ENCODE measurements at places on chromosomes 11 and 22.

GRCh38 chr11:110261195-110262071, 35.0 kb downstream of the RDX start:
- DNase-seq = no peak

DNA sequence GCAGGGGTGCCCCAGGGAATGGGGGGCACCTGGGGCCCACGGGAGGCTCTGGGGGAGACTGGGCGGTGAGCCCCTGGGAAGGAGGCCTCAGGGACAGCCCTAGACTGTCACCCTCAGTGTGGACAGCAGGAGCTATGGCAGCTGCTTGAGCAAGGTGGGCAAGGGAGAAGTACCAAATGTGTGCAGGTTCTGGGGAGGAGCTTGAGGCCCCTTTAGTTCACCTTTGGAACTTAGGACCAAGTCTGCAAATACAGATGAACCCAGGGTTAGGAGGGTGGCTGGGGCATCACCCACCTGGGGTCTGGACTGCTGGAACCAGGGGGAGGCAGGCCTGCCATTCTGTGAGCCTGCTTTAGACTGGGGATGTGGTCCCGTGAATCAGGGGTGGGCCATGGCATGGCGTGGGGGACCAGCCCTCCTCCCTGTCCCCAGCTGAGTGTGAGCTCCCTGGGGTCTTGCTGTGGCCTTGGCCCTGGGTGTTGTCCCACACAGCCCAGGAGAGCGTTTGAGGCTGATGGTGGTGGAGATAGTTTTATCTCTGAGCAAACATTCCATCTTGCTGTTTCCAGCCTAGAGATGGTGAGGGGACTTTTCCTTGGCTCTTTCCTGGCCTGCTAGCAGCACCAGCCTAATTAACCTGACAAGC, 122.3 kb downstream of the KCNQ1 start:
- no peak for DNase-seq

- DNase-seq = no peak
Measured at GRCh38 chr11:22461626-22462025, 123.4 kb downstream of the SLC17A6 start.

GRCh38 chr11:103257360-103257759, 148.1 kb downstream of the DYNC2H1 start:
- no peak for DNase-seq

- no peak for DNase-seq
Measured at GRCh38 chr11:88292171-88292843, 45.2 kb downstream of the CTSC start.

GRCh38 chr11:11020747-11021149, 162.9 kb upstream of the ZBED5 start:
- no peak for DNase-seq

DNA sequence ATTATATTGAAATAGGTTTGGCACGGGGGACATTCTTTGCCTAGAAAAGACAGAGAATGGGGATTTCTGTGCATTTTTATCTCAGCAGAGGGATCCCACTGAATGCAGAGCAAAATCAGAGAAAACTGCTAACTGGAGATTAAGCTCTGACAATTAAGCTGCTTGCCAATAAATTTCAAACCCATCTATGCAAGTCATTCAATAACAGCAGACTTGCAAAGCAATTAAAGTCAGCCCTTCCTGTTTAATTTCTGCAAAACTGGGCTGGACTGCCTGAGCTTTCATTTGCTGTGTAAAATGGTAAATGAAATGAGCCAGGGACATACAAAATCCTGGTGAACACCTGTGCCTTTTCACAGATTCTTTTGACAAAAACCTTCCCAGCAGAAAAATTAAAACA, 1273.9 kb upstream of the CNTN5 start:
- no peak for DNase-seq

DNA sequence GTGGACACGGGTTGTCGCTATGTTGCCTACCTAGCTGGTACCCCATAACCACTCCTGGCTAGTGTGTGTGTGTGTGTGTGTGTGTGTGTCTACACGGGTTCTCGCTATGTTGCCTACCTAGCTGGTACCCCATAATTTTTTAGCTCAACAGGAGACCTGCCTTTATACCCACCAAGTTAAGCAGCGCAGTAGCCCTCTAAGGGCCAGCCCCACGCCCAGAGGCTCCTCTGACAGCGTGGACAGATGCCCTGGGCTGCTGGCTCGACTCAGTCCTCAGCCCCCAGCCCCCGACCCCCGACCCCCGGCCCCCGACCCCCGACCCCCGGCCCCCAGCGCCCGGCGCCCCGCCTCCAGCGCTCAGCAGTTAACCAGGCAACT, 351 bp upstream of the AKIP1 start:
- no peak for DNase-seq

- no peak for DNase-seq
Measured at GRCh38 chr11:129320494-129320893, 55.2 kb upstream of the BARX2 start.

DNA sequence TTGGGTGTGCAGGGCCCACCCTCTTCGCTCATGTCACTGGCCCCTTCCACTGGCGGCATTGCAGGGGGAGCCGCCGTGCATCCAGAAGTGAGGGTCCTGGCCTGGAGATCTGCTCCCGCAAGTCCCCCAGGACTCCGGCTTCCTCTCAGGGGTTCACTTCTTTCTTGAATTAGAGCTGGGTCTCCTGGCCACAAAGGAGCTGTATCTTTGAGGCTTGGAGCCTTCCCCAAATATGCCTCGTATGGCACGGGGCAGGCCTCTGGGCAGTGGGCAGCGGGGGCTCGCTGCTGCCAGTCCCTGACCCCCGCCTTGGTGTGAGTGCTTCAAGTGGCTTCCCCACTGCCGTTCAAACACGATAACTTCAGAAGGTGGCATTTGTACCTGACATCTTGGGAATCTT, 7.4 kb upstream of the IFITM3 start:
- DNase-seq = no peak

DNA sequence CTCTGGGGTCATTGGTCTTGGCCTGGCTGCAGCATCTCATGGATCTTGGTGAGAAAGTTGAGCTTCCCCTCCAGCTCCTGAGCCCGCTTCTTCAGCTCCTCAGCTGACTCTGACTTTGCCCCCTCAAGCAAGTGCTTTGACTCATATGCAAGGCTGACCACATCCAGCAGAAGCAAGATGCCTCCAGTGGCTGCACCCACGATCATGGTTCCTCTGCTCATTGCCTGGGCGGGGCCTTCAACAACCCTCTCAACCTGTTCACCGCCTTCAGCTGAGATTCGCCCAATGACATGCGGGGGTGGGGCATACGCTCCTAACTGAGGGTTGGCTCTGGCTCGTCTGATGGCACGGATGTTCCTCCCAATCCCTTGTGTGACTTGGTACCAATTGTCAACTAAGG, 11.9 kb downstream of the APOL2 start:
- DNase-seq = no peak

DNA sequence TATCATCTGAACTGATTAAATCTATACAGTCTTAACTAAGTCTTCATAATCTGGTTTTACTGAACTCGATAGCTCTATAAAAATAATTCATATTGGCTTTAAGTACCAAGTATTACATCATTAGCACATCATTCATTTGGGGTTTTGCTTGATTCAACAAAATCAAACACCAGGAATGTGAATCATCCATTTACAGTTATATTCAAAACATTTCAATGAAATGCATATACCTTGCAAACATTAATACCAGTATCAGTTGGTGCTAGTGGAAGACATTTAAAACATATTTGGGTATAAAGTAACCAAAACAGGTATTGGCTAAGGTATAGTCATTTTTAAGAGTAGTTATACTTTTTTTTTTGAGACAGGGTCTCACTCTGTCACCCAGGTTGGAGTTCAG, 12.2 kb upstream of the CCDC89 start:
- no peak for DNase-seq

DNA sequence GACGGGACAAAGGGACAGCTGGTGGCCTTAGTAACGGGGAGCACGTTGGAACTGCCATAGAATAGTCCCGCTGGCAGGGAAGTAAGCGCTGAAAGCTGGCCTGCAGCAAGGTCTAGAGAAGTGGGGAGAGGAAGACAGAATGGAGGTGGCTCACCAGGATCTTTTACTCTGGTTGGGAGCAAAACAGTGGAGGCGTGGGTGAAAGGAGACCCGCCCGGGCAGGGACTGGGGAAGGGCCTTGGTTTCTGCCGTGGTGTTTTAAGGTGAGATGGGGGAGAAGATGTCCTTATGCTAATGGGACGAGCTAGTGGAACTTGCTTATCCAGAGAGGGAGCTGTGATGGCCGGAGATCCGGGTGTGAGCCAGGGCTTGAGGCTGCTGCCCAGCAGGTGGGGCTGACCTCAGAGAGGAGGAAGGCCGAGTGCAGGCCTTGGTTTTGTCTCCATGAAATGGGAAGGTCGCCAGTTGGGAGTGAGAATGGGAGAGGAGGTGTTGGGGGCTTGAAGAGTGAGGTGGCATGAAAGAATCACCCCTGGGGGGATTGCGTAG, 56.4 kb upstream of the CTTN start:
- DNase-seq = no peak

DNA sequence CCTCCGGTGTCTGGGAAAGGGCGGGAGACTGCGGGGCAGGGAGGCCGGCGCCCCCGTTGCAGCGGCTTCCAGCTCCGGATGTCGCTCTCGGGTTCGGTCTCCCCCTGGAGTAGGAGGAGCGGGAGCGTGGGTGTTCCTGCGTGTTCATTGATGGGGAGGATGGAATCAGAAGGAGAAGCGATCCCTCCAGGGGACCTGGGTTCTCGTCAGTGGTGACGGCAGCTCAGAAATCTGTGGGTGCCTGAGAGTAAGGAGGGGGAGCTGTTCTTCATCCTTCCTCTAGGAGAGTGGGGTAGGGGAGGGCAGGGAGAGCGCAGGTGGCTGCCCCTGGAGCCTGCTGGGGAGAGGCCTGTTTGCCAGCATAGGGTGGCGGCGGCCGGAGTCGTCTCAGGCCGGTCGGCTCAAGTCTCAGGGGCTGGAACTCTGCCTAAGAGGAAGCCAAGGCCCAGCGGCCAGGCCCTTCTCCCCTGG, 1.1 kb downstream of the UBASH3B start:
- no peak for DNase-seq

DNA sequence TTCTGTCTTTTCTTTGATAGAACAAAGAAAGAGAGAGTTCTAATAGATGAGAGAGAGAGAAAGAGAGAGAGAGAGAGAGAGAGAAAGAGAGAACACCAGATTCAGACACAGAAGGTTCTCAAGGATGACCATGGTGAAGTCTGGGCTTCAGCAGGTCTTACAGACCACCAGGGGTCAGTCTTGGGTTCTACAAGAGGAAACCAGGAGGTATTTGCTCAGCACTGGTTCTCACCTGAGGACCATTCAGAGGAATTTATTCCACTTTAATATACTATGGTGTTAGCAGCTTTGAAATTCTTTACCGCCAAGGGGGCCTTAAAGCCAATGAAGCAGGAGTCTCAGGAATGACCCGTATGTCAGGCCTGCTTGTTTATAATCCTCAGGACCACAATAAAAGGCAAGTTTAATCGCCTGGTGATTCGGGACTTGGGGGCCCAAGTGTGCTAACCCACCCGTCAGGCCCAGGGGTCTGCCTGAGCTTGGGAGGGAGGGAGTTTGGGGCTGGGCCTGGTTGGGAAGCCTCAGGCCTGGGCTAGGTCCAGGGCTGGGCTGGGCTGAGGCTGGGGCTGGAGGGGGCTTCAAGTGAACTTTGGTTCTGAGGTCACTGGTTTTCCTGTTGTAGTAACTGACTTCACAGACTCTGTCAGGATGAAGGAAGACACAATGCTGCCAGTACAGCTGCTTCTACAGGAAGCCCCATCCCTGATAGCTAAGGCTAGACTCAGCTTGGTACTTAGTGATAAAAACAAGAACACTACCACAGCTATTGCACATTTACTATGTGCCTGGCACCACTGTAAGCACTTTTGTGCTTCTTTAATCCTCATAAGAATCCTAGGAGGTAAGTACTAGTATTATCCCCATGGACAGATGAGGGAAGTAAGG, 179.2 kb upstream of the ZBED5 start:
- DNase-seq = peak; percentile 69

- no peak for DNase-seq
Measured at GRCh38 chr11:18844753-18845367, 53.3 kb upstream of the PTPN5 start.

GRCh38 chr11:60390419-60390818, 5.8 kb upstream of the MS4A14 start:
- no peak for DNase-seq

DNA sequence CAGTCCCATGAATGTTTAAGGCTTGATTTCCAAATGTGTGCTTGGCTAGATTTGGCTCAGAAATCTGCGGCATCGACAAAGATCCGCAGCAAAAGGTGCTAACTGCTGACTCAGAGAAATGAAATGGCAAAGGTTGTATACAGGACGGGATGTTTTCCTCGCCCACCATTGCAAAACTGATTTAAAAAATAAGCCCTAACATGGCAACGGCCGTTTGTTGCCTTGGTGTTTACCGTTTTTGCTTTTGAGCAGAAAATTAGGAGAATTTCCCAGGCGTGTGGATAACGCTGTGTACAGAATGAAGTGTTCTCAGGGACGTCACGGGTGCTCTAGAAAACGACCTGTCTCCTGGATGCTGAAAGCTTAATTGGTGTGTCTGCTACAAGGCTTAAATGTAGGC, 70.2 kb downstream of the ARHGAP8 start:
- no peak for DNase-seq

DNA sequence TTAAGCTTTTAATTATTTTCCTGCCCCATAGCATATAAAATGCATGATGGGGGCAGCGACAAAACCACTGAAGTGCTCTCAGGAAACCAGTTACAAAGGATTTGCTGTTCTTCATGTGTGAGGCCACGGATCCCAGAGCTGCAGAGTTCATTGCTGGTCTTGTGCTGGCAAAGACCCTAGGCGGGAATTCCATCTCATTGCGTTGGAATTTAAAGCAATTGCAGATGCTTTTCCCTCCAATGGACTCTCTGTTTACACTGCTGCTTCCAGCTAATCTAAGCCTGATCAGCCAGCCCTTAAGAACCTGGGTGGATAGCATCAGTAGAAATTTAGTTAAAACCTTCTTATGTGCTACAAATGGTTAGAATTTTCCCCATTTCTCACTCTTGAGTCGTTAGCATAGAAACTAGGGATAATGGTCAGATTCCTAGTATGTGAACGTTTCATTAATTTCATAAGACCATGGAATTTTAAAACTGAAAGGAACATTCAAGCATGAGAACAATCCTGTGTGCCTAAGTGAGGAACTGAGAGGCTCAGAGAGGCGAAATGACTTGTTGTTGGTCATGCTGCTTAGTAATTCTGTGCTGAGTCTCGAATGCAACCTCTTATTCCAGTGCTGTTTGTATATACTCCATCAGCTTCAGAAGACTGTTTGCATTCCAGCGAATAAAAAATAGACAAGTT, 36.1 kb upstream of the ADSL start:
- DNase-seq = no peak

DNA sequence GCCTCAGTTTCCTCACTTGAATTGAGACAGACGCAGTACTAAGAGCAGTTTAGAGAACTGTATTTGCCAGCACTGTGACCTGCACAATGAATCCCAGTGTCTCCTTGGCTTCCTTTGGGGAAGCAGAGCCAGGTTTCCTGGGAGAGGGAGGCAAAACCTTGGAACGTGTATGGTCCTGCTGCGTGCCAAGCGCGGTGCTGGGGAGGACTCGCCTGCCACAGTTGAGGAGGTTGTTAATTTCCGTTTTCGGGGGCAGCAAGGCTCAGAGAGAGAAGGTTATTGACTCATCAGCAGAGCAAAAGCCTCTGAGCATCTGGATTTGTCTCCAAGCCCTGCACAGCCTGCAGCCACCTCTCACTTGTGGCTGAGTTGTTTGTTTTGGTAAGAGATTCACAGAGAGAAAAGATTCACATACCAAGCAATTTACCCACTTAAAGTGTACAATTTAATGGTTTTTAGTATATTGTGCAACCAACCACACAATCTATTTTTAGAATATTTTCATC, 10.8 kb downstream of the SYT12 start:
- DNase-seq = no peak

Measured in left renal pelvis (tissue), 4 donors.